Stimulated activated CD8-positive, alpha-beta memory T cell treated with anti-CD3 and anti-CD28 coated beads, Interleukin-4, amount 100 ng/mL, for 24 hours (primary cell): ENCODE measurements at places on chromosomes 12 and 14.

DNA sequence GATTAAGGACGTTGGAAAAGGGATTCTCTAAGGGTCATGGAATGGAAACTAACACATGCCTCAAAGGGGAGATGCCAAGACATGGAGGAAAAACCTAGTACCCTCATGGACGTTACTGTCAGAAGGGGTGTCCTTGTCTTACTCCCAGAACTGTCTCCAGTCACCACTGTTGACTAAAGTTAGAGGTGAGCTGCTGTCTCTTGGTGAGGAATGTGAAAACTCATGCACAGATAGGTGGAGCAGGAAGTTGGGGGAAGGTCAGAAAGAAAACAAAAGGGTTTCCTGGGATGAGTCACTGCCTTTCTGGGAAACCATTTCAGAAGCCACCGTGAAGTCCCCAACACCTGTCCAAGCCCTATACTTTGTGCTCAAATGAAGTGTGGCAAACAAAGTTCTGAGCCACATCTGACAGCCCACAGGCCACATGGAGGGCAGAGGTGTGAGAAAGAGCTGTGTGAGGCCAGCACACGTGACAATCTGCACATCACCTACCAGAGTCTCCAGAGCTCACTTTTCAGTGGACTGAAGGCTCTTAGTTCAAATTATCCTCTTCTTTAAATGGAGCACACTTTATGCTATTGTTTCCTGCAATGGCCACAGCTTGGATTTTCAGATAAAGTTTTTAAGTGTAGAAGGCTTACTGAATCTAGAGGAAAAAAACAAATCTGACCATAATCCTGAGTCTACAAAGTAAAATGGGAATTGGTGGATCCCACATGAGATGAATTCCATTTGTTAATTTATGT lies 92.9 kb upstream of the EGLN3 start:
- peak; percentile 39 for DNase-seq

DNA sequence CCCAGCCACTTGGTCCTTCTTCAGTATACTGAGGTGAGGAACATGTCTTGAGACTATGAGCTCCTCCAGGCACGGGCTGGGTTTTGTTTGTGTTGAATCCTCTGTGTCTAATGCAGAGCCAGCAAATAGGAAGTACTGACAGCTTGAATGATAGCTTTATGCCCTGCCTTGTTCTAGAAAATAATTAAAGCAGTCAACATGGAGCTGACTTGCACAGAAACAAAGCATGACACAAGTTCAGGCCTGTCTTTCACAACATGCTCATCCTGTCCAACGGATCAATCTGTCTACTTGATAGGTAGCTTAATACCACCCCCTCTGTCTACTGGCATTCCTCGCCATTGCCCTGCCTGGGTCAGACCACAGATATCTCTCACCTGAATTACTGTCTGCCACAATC lies 140.9 kb downstream of the ESRRB start:
- DNase-seq, result no peak

DNA sequence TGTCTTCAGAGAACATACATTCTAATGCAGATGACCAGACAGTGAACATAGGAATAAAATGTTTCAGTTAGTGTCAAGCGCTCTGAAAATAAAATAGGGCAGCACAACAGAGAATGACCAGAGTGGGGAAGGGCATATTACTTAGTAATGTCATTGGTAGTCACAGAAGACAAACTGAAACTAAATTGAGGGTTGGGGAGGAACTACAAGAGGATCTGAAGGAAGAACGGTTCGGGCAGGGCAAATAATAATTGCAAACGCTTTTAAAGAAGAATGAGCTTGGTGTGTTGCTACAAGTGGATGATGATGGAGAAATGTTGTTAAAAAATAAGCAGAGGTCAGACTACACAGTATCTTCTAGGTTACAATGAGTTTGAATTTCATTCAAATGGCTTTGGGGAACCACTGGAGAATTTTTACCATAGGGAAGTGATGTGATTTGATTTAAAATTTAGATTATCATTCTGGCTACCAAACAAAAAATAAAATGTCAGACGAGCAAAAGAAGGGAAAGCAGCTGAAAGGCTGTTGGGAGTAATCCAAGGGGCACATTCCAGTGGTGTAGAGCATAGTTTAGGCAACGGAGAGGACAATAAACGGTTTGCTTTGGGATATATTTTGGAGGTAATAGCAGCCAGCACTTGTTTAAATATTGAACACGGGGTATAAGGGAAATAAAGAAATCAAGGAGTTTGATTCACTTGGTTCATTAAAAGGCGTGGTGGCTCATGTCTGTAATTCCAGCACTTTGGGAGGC lies 56.3 kb upstream of the SLC6A13 start:
- no peak for DNase-seq

DNA sequence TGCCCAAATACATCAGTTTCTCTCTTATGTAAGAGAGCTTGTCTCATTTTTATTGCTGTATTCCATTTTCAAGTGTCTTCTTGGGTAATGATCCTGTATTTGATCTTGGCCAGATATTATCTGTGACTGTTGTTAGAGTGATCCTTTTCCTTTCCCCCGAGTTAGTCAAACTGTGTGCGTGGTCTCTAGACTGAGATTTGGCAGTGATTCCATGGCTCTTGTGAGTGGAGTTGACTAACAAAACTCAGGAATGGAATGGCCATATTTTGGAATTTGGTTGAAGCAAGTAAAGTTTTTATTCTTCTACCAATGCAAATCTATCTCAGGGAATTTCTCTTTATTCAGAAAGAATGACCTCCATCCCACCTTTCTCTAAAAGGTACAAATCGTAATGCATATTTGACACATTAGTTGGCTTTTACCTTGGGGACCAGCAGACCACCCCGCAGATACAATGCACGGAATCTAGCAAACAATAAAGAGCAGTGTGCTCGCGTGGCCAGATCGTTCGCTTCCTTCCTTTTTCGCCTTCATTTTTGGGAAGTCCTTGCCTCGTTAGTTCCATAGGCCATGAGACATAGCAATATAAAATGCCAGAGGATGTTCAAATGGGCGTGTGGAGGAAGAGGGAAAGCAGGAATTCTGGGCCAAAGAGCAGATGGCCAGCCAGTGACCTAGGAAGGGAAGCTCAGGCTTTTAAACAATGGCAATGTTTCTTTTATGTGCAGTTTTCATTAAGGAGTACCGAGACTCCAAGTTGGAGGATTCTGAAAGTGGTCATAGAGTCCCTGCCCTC lies 24.4 kb downstream of the ETV6 start:
- DNase-seq, result no peak

- peak; percentile 24 for DNase-seq
Observed at GRCh38 chr12:113912760-113913329, 53.3 kb downstream of the RBM19 start.

GRCh38 chr14:79576424-79576823 lies 634.9 kb downstream of the DIO2 start:
- DNase-seq, result no peak

GRCh38 chr12:119594772-119595445 lies 1.3 kb downstream of the TMEM233 start:
- no peak for DNase-seq

GRCh38 chr12:59859171-59859510 lies 263.3 kb downstream of the SLC16A7 start:
- no peak for DNase-seq

GRCh38 chr14:75283162-75283832 lies 4.7 kb downstream of the FOS start:
- no peak for DNase-seq

GRCh38 chr14:58716706-58717105 lies 78.9 kb downstream of the DACT1 start:
- no peak for DNase-seq

DNA sequence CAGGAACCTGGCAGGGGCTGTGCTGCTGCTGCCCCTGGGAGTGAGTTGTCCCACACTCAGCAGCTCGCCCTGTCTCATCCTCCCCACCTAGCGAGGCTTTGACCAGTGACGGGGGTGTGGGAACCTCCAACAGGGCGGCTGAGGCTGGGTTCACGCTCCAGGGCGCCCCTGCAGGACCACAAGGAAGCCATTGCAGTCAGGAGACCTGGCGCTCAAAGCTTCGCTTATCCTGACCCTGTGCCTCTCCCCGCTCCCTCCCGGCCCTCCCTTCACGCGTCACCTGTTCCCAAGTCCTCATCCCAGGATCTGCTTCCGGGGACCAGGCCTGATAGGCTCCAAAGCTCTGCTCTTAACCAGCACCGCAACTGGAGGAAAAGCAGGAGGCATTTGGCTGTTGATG lies 272.0 kb upstream of the SFSWAP start:
- no peak for DNase-seq

- DNase-seq, result no peak
Observed at GRCh38 chr12:76337583-76337982, 10.6 kb downstream of the BBS10 start.

- no peak for DNase-seq
Observed at GRCh38 chr12:100823963-100824362, 29.4 kb downstream of the ANO4 start.

DNA sequence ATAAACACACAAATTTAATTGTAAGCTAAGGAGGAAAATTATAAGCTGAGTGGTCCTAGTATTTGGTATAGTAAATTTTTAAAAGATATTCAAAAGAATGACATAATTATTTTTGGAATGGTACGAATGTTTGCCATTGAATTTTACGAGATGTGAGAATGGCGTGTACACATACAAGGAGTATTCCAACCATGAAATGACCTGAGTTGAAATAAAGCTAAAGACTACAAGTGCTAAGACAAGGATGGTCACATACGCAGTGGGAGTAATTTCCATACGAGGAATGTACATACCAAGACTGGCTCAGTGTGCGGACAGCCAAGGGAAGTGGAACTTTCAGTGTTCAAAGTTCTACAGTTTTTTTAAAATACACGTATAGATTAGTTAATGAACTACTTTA lies 21.1 kb upstream of the ETV6 start:
- DNase-seq, result no peak

- DNase-seq, result no peak
Observed at GRCh38 chr14:92968291-92969020, 45.5 kb downstream of the CHGA start.

DNA sequence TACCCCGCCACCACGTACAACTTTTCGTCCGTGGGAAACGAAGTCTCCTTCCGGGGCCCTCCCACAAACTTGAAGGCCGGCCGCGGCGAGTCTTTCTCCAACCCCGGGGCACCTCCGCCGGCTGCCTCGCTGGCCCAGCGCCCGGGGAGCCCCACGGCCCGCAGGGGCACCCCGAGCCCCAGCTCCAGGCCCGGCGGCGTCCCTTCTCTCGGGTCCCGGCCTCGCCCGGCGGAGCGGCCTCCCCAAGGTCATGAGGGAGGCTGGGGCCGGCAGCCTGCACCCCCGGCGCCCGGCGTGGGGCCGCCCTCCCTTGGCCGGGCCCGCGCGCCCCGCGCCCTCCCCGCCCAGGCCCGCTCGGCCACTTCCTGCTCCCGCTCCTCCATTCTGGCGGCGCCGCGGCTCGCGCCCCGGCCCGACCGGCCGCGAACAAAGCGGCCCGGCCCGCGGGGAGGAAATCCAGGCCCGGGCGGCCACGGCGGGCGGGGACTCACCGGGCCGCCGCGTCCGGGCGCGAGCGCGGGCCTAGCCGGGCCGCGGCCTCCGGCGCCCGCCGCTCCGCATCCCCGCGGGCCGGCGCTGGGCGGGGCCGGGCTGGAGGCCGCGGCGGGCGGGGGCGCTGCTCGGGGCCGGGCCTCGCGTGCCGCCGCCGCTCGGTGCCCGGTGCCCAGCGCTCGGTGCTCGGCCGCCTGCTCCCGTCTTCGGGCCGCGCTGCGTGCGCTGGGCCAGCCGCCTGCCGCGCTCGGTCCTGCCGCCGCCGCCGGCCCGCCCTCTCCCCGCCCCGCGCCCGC lies at the start of gene AKT1:
TSS of gene AKT1 (minus strand) at position 756 of the 788 bp plus-strand sequence. CDS start 3,105 bp downstream, outside the sequence.
- DNase-seq, result no peak

DNA sequence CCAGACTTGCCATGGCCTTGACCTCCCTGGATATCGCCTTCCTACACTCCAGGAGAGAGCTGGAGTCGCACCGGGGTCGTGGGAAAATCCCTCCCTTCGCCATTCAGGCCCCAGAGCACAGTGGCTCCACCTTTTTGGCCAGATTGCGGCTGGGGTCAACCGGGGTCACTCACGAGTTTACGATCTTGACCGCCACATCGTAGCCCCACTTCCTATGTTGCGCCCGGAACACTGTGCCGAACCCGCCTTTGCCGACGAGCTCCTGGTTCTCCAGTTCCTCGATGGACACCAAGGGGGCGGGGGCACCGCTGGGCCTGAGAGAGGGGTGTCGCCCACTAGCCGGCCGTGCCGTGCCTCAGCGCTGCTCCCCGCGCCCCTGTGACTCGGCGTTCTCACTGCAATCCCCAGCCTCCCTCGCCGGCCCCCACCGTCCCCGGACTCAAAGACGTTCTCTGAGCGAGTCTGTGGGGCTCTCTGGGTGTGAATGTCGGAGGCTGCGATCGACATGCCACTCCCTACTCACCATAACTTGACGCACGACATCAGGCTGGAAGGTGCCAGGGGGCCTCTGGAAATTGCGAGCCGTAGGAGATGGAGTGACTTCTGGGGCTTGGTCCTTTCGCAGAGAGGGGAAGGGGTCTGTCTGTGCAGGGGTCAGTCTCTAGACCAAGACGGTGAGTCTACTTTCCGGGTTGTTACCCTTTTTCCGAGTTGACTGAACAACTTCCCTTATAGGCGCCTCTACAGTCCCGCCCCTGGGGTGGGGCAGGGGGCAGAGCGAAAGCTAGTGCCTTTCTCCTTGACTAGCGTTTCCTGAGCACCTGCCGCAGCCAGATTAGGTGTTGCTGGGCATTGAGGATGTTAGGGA lies at the start of gene RIPK3:
TSS of gene RIPK3 (minus strand) at position 708 of the 868 bp plus-strand sequence. CDS start at position 543, 165 bp downstream.
- DNase-seq, result peak; percentile 54

GRCh38 chr12:54549774-54550451 lies 512 bp downstream of the PDE1B start:
- no peak for DNase-seq

DNA sequence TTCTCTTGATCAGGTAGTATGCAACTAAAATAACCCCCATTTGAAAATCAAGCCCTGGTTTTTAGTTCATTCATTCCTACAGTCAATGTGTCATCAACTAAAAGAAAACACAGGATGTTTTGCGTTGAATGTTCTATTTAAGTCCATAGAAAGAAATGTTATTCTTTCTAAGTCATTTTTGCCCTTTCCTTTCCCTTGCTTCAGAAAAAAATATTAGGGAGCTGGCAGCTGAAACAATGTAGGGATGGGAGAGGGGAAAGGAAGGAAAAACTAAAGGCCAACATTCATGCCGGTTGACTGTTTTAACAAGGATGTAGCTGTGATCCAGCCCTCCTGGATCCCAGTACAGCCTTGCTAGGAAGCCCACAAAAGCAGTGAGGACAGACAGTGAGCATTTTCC lies 155.1 kb downstream of the BTG1 start:
- DNase-seq, result no peak

- DNase-seq, result no peak
Observed at GRCh38 chr12:40689576-40689975, 2.7 kb upstream of the CNTN1 start.

DNA sequence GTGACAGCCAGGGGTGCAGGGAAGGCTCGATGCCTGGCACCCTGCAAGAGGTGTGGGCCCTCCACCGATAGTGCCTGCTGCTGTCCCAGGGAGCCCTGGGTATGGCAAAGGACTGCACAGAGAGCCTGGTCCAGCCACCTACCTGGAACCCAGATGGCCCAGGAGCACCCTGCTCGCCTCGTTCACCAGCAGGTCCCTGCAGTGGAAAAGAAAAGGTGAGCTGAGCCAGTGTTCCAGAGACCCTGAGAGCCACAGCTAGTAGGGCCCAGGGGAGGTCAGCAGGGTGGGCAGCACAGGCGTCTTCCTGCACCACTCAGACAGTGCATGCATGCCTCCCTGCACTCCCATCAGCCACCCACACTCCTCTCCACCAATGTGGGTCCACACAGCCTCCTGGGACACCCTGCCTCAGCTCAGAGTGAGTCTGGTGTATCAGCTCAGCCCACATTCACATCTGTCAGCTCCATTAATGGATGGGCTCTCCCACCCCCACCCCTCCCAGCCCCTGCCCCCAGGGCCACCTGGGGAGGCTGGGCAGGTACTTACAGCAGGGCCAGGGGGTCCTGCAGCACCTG lies 20.2 kb downstream of the TMEM106C start:
- DNase-seq, result no peak
